ENCODE measurements at places on chromosomes 16 and 17.

- H3K4me3 ChIP-seq: no peak overlapping the region
- H3K27ac ChIP-seq: peak overlapping the region; percentile 18
- peaks cover 5% of the 10 kb centered on the region for H3K4me1 ChIP-seq
- DNase-seq: peak; percentile 57
- no peaks in the 10 kb centered on the region for H3K27me3 ChIP-seq
- H3K36me3 ChIP-seq: no peaks in the 10 kb centered on the region
These were observed 3.6 kb downstream of the COG1 start for GRCh38 chr17:73196500-73196899.

DNA sequence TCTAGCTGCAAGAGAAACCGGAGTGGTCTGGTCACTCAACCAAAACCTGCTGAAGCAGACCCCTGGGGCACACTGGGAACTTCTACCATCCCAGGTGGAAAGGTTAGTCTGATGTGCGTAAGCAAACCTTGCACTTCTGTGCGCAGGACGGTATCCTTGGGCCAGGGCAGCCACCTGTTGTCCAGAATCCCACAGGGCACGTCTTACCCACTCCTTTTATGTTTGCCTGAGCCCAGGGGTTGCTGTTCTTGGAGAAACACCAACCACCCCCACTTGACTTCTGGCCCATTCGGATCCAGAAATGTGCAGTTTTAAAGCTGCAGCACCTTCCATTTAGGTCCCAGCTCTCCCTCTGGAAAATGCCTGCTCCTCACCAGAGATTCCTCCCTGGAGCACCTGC is 18.7 kb downstream of the TBC1D24 start:
- no peak overlapping the region for H3K4me3 ChIP-seq
- H3K36me3 ChIP-seq: no peaks in the 10 kb centered on the region
- no peaks in the 10 kb centered on the region for H3K27me3 ChIP-seq

DNA sequence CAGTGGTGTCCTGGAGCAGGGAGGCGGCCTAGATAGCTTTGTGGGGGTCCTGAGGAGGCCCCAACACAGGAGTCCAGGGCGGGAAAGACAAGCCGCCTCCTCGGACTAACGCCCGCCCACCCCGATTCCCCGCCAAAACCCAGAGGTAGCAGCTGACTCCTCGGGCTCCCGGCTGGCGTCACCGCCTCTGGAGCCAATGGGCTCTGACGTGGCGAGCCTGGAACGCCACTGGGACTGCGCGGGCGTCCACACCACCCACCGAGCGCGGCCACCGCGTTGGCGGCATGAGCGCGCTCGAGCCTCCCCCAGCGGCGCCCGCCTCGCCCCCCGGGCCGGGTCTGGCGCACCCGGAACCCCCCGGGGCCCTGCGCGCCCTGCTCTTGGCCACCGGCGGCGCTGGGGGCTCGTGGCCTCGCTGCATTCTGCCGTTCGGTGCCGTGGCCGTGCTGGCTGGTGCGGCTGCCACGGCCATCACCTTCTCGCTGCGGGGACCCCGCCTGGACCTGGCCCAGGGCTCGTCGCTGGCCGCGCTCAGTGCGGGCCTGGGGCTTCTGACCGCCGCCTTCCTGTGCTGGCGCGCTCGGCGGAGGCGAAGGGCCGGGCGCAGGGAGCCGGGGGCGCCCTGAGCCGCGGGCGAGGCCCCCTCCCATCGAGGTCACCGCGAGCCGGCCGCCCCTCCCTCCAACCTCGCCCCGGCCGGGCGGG is 3.4 kb upstream of the NTN3 start:
- peak; percentile 84 for DNase-seq
- H3K27ac ChIP-seq: peak overlapping the region; percentile 93
- peaks cover 50% of the 10 kb centered on the region for H3K4me1 ChIP-seq
- peak overlapping the region; percentile 72 for H3K4me3 ChIP-seq
- H3K27me3 ChIP-seq: peaks cover 8% of the 10 kb centered on the region

DNA sequence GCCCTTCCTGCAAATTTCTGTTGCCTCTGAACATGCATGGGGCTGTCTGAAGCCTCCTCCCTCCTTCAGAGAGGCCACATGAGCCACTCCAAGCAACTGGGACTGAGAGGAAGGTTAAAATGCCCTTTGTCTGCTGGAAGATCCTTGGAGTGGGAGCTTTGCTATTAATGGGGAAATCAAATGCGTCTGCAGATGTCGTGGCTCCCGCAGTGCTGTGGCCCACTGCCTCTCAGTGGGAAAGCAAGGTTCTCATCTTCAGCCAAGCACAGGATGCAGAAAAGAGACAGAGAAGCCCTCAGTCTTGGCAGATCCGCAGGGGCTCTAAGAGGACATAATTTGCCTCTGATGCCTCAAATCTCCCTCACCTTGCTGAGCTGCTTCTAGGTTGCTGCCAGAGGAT is 34.8 kb downstream of the PEMT start:
- H3K4me1 ChIP-seq: peaks cover 2% of the 10 kb centered on the region
- no peak overlapping the region for H3K4me3 ChIP-seq
- H3K36me3 ChIP-seq: no peaks in the 10 kb centered on the region
- no peaks in the 10 kb centered on the region for H3K27me3 ChIP-seq
- DNase-seq: no peak

DNA sequence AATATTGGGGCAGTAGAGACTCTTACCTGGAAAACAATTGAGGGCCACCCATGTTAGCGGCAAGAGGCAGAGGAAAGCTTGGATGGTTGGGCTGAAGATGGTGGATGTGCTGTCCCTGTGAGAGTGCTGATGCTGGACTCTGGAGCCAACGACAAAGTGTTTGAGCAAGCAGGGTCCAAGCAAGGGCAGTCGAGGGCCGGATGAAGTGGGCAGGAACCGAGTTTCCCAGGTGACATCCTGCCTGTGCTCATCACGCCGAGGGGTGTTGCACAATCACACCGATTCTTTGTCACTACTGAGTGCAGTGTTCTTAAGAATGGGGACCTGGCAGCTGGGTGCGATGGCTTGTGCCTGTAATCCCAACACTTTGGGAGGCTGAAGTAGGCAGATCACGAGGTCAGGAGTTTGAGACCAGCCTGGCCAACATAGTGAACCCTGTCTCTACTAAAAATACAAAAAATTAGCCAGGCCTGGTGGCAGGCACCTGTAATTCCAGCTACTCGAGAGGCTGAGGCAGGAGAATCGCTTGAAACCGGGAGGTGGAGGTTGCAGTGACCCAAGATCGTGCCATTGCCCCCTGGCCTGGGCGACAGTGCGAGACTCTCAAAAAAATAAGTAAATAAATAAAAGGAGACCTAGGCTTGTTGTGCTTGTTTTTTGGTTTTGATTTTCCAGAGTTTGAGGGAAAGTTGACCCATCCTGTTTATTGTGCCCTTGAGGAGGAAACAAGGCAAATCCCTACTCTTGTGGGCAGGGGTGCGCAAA is 6.1 kb downstream of the PYCARD start:
- no peak overlapping the region for H3K27ac ChIP-seq

- peak; percentile 66 for DNase-seq
- H3K36me3 ChIP-seq: no peaks in the 10 kb centered on the region
- H3K4me3 ChIP-seq: no peak overlapping the region
- no peaks in the 10 kb centered on the region for H3K27me3 ChIP-seq
- no peaks in the 10 kb centered on the region for H3K4me1 ChIP-seq
These were observed 475.9 kb upstream of the CCL2 start for GRCh38 chr17:33779234-33779591.

Data from hepatocyte (in vitro differentiated cells).